Fibroblast of the aortic adventitia (primary cell): ENCODE measurements at places on chromosomes 3 and 15.

DNA sequence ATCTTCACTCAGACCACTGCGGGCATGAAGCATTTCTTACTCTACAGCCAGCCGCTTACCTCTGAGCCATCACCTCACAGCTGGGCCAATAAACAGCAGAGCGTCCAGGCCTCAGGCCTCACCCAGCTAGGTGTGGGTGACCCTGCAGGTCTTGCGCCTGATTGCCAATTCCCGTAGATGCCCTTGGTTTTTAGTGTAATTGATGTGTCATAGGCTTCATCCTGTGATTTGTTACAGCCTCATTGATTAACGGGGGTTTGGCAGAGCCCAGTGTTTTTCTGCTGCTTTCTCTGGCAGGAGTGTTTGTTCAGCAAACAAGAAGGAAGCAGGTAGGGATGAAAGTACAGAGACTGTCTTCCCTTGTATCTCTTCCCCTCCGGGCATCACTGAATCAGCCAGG, 49.6 kb upstream of the BNIP2 start:
- DNase-seq = no peak

GRCh38 chr15:83844742-83845141, 190.8 kb downstream of the ADAMTSL3 start:
- peak; percentile 67 for DNase-seq

GRCh38 chr15:99731336-99732123, 1.7 kb downstream of the LYSMD4 start:
- no peak for DNase-seq

GRCh38 chr3:172317984-172318383, 130.3 kb downstream of the GHSR start:
- peak; percentile 90 for DNase-seq

- peak; percentile 40 for DNase-seq
These were observed 199.1 kb downstream of the FOXP1 start for GRCh38 chr3:71384388-71384787.

- no peak for DNase-seq
These were observed 35.0 kb downstream of the ACAA1 start for GRCh38 chr3:38101811-38102443.
